ENCODE measurements at places on chromosomes 13 and 19. TPM values are rescaled to one million over a fixed set of nuclear protein-coding genes. Genes with fewer than 3 reads are reported as not detected.

The PLVAP gene
- not detected for total RNA-seq

The CGB2 gene
- total RNA-seq = not detected

The CCDC169 gene
- total RNA-seq = not detected

GRCh38 chr19:18108897-18109296 lies 11.3 kb downstream of the MAST3 start:
- H3K4me1 ChIP-seq = peaks cover 40% of the 10 kb centered on the region
- no peaks in the 10 kb centered on the region for H3K27me3 ChIP-seq
- peak overlapping the region; percentile 65 for H3K4me3 ChIP-seq
- H3K27ac ChIP-seq = peak overlapping the region; percentile 76
- DNase-seq = no peak

- H3K4me1 ChIP-seq = no peaks in the 10 kb centered on the region
- no peaks in the 10 kb centered on the region for H3K36me3 ChIP-seq
- no peaks in the 10 kb centered on the region for H3K27me3 ChIP-seq
- DNase-seq = no peak
- H3K27ac ChIP-seq = no peak overlapping the region
- H3K4me3 ChIP-seq = no peak overlapping the region
Observed at GRCh38 chr13:22735011-22735995, 445.5 kb upstream of the SGCG start.

DNA sequence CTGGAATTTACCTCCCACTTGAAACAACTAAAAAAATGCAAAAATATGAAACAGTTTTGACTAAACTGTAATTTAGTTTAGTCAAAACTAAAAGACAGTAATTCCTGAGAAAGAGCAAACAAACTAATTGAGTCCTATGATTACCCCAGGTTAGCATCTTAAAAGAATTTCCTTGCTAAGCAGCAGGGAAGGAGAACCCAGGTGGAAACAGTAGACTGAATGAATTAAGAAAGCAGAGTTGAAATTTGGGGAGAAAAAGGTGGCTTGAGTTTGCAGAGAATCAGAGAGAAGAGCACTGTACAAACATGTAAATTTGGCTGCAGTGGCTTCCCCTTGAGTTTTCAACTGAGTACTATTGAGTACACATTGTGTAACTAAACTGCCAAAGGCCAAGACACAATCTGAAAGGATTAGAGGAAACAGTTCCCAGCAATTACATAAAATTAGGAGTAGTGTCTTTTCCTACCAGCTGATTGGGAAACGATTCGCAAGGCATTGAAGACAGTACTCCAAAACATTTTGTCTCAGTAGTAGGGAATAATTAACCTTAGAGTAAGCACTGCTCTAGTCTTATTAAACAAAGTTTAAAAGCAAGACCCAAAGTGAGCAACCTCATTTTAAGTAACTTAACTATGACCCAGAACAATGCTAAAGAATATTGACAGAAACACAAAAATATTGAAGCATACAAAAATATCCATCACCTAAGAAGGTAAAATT lies 820.5 kb downstream of the DACH1 start:
- H3K4me3 ChIP-seq = no peak overlapping the region
- H3K36me3 ChIP-seq = no peaks in the 10 kb centered on the region
- no peak for DNase-seq
- H3K27ac ChIP-seq = no peak overlapping the region

- no peak for DNase-seq
- peaks cover 11% of the 10 kb centered on the region for H3K4me1 ChIP-seq
- no peak overlapping the region for H3K4me3 ChIP-seq
- no peaks in the 10 kb centered on the region for H3K36me3 ChIP-seq
- H3K27me3 ChIP-seq = peaks cover 18% of the 10 kb centered on the region
Observed at GRCh38 chr19:32220951-32221350, 124.5 kb upstream of the ZNF507 start.

All from activated CD8-positive, alpha-beta T cell treated with anti-CD3 and anti-CD28 coated beads, Interleukin-2, amount 10 ng/mL, durations not matched to agents 7 days and 5 days (primary cell).